C1 segment of cervical spinal cord (tissue), 14 donors: ENCODE measurements at places on chromosomes 16 and 17.
A peak's percentile ranks its signal among the peaks of the same experiment; 100 is the strongest.

DNA sequence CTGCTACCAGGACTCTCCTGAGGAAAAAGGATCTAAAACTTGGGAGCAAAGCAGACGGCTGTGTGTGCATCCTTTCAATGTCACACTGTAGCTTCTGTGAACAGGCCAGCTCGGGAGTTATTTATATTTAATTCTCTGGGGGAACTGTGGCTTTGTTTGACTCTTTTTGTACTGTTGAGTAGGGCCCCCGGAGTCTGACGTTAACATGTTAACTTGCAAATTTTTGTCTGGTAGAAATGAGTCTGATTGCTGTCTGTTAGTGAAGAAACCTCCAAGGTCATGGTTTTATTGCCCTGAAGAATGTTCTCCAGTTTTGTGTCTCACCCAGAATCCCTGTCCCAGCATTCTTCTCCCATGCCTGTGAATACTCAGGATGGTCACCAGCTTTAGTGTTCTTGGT lies 14.2 kb upstream of the KCNG4 start:
- no peak for DNase-seq

- no peak for DNase-seq
Observed at GRCh38 chr16:11183035-11183812, 72.8 kb downstream of the SOCS1 start.

DNA sequence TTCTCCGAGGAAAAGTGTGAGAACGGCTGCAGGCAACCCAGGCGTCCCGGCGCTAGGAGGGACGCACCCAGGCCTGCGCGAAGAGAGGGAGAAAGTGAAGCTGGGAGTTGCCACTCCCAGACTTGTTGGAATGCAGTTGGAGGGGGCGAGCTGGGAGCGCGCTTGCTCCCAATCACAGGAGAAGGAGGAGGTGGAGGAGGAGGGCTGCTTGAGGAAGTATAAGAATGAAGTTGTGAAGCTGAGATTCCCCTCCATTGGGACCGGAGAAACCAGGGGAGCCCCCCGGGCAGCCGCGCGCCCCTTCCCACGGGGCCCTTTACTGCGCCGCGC lies at the start of gene ERBB2:
ERBB2 (plus strand) TSS at position 247 of the 330 bp plus-strand sequence. CDS start 175 bp downstream, outside the sequence.
- DNase-seq = peak; percentile 10

DNA sequence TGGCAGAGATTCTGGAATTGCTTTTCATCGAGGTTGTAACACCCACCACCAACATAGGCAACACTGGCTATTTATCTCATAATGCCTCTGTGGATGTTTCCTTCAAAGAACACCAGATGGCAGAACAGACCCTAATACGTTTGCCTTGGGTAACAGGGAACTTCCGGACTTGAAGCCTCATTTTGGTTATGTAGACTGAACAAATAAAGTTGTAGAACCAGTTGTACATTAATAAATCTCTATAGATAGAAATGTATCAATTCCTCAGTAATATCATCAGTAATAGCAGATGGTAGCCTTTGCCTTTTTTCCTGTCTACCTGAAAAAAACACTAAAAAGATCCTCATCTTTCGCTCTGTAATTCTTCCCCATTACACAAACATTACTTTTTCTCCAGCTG lies 25.9 kb upstream of the APOH start:
- peak; percentile 2 for DNase-seq

- DNase-seq = no peak
Observed at GRCh38 chr17:61015966-61016365, 338.3 kb downstream of the BCAS3 start.

DNA sequence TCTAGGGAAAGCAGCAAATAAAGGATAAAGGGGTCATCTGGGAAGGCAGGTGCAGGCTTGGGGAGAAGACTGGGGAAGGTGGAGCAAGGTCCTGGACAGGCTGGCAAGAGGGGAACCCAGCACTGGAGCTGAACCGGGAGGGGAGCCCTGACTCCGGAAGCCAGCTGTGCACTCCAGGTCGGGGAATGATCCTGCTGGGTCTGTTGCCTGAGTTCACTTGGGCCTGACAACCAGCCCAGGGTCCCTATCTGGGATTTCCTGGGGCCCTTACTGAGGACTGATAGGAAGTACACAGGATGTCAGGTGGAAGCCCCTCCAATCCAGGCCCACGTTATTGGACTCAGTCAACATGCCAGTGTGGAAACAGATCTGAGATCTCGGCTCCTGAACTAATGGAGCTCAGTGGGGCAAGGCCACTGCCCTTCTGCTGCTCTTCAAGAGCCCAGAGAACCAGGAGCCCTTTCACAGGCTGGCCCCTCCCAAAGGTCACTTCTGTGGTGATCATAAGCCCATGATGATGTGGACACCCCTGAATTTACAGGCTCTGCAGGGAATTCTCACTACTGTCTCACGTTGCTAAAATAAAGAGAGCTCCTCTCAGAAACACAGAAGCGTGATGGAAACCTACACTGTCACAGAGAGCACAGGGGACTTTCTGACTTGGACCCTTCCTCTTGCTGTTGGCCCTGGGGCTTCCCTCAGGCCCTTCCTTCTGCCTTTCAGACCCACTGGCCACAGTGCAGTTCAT lies 19.9 kb upstream of the PITPNM3 start:
- DNase-seq = no peak

DNA sequence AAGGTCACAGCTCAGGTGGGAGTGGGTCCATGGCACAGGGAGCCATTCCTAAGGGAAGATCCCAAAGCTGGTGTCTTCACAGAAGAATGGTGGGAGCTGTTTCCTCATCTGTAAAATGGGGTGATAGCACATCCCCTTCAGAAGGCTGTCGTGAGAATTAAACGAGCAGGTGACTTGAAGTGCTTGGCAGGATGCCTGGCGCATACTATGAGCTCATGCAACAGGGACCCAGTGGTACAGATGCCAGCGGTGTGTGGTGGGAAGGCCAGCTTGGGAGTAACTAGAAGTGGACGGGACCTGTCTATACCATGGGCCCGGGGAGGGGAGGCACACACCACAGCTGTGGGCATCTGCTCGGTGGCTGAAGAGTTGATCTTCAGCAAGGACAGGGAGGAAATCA lies 189.3 kb upstream of the TNRC6C start:
- DNase-seq = no peak

DNA sequence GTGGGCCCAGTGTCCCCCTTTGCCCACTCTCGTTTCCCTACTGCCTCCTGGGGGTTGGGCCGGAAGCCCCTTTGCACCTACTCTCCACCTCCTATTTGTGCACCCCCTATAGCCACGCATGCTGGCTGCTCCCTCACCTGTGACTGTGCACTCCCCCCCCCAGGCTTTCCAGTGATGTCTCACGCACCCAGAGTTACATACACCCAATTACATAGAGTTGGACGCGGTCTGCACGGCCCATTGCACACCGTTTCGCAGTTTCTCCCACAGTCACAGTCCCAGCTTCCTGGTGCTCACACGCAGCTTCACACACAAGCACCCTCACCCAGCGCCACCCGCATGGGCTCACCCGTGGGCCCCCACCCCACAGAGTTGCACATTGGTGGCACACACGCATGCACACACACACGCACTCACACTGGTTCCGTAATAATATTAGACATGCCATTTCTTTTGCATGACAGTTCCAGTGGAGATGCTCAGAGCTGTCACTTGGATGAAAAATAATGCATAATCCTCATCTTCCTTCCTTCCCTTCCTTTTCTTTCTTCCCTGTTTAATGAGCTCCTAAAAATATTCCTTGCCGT lies 21.5 kb upstream of the C1QL1 start:
- DNase-seq = no peak

- no peak for DNase-seq
Observed at GRCh38 chr16:48596326-48596725, 13.7 kb downstream of the N4BP1 start.

DNA sequence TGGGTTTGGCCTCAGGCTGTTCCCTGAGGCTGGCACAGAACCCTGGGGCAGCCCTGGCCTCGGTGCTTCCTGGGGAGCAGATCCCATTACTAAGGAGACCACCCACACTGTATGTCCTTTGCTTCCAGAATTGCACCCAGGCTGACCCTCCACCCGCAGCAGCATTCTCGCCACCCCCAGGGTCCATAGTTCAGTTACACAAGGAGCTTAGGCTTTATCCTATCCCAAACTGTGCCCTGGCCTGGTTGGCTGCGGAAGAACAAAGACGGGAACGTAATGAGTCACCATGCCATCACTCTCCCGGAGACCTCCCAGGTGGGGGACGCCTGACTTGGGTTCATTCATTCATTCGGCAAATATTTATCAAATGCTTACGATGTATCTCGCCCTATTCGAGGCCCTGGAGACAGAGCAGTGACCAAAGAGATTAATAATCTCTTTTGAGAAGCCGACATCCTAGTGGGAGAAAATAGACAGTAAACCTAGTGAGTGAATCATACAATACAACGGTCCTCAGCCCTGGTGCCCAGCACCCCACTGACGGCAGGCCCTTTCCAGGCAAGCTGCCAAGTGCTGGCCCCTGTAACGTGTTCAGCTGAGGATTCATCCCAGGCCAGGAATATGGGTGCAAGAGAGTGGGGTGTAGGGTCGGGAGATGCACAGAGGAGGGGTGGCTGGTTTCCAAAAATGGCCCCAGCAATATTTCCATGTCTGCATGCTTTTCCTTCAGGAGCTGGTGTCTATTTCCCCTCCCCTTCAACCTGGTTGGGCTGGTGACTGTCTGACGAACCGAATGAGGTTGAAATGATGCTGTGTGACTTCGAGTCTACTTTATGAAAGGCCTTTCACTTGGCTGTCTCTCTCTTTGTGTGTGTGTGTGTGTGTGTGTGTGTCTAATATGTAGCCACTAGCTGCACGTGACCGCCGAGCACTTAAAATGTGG lies 134.2 kb downstream of the MGAT5B start:
- DNase-seq = no peak

DNA sequence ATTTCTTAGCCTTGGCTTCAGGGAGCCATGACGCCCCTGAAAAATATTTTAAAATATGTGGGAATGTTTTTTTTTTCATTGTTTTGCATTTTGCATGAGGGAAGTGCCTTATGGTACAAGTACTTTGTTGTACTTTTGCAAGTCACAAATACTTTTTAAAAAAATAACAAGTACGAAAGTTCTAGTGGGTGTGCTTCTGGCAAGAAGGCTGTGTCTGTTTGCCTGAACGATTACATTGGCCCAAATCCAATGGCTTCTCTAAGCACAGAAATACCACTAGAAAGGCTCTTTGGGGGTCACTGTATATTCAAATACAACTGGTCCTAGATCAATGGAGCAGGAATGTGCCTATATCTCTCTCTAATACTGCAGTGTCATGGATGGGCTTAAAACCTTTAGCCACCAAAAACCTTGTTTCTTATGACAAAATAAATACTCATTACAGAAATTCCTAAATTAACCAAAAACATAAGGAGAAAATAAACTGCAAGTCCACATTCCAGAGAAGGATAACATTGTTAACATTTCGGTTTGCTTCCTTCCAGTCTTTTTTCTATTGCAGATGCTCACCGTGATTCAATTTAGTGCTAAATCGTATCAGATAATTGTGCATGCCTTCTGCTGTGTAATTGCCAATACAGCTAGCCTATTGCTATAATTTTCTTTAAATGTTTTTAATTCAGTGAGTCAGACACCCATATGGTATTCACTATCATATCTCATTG lies 97.4 kb downstream of the VAT1L start:
- DNase-seq = no peak

- no peak for DNase-seq
Observed at GRCh38 chr17:74872313-74873036, at the start of gene FDXR. Gene FDXR, minus strand, starts transcription at chr17:74872994. Its CDS starts 50 bp downstream, at chr17:74872944.

DNA sequence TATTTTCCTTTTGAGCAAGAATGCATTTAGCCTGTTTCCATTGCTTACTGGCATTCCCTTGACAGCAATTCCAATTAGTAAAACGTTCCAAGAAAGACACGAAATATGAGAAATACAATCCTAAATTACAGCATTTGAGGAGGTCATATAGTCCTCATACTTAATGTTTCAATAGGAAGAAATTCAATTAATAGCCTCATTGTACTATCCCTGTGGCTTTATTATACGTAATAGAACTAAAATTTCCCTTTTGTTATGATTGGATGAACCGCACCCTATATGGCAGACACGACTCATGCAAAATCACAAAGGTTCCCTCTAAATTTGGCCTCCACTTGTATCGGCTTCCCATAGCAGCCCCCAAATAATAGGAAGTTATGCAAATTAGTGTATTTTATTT lies 291.7 kb downstream of the CEP112 start:
- no peak for DNase-seq

DNA sequence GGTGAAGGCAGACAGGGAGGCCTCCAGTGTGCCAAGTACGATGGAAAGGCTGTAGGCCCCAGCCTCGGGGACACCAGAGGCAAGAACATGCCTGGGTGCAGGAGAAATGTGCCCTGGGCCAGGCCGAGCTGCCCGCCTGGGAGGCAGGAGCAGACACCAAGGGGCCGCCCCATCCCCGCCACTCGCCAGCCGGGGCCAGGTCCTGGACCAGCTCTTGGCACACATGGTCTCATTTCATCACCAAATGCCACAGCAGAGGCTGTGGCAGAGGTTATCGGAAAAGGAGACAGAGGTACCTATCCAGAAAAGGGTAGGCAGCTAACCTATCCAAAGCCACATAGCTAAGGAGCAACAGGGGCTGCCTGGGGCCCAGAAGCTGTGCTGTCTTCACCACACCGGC lies 31.3 kb downstream of the PEMT start:
- no peak for DNase-seq

DNA sequence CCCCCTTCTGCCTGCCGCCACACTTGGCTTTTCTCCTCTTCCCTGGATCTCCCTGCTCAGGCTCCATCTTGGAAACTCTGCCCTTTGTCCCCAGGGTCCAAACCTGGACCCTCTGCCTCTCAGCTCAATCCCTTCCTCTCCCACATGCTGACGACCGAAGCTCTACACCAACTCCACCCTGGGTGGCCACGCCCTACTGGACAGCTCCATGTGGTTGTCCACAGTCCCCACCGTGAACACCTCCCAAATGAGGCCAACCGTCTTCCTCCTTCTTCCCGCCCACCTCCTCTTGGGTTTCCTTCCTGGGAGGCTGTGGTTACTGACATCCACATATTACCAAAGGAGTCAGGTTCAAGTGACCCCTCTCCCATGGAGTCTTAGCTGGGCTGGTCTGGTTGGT lies 22.6 kb upstream of the MLKL start:
- no peak for DNase-seq

- peak; percentile 71 for DNase-seq
Observed at GRCh38 chr16:30063893-30064728, 1.4 kb upstream of the ALDOA start.

DNA sequence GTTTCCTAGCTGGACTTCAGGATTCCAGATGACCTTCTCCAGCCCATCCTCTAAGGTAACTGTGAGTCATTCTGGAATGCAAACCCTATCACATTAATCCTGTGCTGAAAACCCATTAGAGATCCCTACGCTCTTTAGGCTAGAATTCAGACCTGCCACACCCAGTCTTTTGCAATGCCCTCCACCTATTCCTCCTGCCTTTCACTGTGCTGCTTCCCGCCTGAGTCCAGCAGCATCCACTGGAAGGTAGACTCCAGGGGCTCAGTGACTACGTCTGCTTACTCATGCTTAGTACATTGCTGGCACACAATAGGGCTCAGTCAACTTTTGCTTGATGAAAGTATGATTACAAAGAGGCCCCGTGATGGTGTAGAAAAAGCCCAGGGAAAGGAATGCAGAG lies 121.1 kb downstream of the SPACA3 start:
- DNase-seq = no peak

- DNase-seq = no peak
Observed at GRCh38 chr16:79132701-79133100, 467.8 kb downstream of the MAF start.

GRCh38 chr17:44197980-44198720 lies 1.5 kb downstream of the ATXN7L3 start:
- DNase-seq = no peak
